ENCODE measurements at places on chromosomes 3 and 15.

DNA sequence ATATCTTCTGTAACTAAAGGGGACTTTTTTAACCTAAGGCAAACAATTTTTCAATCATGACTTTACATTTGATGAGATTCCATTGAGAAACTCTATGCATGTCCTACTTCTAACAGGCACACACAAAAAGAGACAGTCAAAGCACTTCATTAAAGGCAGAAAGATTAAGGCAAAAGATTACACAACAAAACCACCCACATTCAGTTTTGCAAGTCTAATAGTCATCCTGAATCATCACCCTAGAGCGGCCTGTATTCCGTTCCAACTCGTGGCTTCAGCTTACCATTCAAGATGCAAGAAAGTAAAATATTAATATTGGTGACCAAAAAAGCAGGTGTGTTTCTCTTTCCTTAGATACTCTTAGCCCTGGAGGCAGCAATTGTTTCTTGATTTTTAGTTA lies 205.9 kb downstream of the P3H2 start:
- DNase-seq: peak; percentile 95

- no peak for DNase-seq
Measured at GRCh38 chr3:23575697-23576096, 230.1 kb upstream of the UBE2E1 start.

GRCh38 chr3:99639579-99639978 lies 1.2 kb downstream of the COL8A1 start:
- no peak for DNase-seq

DNA sequence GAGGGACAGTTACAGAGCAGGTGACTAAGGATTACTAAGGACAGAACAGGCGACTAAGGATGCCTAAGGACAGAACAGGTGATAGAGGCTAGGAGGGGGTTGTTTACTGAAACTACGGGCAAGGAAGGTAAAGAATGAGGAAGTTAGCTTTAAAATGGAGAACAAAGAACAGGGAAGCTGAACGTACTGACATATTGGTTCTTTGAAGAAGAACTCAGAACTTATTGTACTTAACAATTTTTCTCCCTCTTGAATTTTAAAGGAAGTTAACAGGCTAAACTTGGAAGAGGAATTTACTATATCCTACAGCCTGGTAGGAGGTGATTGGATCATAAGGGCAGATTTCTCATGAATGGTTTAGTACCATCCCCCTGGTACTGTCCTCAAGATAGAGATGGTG lies 290.2 kb downstream of the SHQ1 start:
- no peak for DNase-seq

Data from kidney tubule cell (primary cell).